ENCODE measurements at places on chromosomes 4 and X.

GRCh38 chr4:187256897-187257296 is 533.2 kb upstream of the FAT1 start:
- no peak for DNase-seq

GRCh38 chr4:1401409-1402020 is 4.7 kb downstream of the NKX1-1 start:
- DNase-seq: peak; percentile 50

DNA sequence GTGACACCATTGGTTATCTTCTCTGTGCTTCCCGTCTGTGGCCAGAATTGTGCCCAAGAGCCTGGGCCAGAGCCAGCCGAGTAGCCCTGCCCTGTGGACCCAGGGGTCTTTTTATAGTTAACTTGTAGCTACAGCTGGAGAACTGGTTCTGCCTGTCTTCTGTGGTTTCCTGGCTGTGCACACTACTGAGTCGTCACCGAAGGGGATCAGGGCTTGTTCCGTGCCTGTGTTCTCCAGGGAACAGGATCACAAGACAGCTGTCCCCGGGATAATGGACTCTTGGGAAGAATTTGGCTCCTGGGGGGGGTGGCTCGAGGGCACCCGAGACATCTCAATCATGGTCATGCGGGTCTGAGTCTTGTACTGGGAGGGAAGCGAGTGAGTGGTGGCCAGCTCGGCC is 22.1 kb upstream of the OPN1LW start:
- no peak for DNase-seq

- no peak for DNase-seq
These were observed 1381.5 kb upstream of the AGA start for GRCh38 chr4:178823673-178824295.

DNA sequence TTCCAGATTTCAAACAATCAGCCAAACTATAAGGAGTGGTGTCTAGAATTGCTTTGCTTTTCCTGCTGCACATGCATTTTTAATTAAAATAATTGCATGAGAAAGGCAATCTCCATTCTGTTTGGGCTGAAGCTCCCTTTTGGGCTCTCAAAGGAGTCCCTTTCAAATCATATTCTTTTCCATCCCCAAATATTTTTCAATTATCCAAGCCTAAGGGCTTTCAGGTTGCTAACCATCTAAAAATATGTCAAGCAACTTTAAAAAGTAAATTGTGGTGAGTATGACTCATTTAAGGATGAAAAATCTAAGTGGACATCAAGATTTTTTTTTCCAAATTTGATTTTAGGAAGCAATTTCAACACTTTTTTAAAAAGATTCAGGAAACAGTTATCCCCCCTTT is 28.4 kb downstream of the PIR start:
- DNase-seq: no peak

GRCh38 chrX:110178179-110178865 is 139.6 kb downstream of the AMMECR1 start:
- DNase-seq: no peak

DNA sequence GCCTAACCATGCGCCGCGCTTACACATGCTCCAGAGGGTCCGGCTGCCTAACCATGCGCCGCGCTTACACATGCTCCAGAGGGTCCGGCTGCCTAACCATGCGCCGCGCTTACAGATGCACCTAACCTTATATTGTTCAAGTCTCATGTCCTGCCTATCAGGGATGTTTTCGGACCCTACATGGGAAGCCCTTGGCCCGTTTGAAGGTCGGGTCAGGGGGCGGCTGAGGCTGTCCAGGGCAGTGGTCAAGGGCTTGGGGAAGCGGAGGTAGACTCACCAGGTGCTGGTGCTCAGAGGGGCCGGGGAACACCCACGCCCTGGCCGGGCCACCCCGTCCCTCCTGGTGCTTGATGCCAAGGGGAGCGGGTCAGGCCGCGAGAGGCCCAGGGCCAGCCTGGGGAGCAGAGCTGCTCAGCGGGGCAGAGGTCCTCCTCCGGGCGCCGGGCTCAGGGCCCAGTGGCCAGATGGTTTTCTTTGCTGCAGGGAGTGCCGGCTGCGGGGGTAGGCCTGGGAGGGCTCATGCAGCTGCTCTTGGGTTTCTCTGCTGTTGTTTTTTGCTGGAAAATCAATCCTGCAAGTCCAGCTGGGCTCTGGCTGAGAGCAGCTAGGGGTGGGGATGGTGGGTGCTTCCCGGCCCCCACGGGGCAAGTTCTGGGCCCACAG is 35.4 kb upstream of the SPON2 start:
- peak; percentile 58 for DNase-seq

GRCh38 chr4:112589206-112589605 is 47.5 kb downstream of the ZGRF1 start:
- no peak for DNase-seq

DNA sequence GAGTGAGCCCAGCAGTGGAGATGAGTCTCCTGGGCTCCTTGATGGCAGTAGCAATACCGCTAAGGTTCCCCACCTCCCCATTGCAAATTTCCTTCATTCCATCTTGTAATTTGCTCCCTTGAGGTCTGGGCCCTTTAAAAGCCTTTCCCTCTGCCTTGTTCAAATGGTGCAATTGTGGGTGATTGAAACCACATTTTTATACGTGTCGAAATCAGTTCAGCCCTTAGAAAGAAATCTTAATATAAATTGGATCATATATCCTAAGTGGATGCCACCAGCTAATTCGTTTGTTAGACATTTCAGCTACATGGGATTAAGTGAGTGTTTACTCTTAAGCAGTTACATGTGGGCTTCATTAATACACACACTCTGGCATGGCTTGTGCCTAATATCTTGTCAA is 68.6 kb downstream of the NHS start:
- no peak for DNase-seq

DNA sequence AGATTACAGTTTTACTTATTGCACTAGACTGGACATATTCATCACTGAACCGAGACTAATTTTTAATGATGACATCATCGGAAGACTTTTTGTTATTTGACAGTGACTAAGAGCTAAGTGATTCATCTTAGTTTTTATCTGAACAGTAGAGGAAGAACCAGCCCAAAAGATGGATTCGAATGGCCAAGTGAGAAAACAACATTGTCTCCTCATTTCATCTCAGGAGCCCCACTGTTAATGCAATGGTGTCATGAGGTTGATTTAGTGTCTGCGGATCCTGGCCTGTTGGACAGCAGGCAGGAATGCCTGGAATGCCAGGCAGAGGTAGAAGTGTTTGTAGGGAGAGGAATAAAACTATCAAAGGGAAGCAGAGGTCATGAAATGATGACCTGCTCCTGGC is 37.8 kb upstream of the HPF1 start:
- DNase-seq: no peak

GRCh38 chr4:67483868-67484602 is 61.3 kb downstream of the CENPC start:
- no peak for DNase-seq

GRCh38 chr4:54439831-54440243 is 210.7 kb downstream of the PDGFRA start:
- DNase-seq: no peak

GRCh38 chr4:76960014-76960413 is 10.5 kb downstream of the SEPTIN11 start:
- no peak for DNase-seq

DNA sequence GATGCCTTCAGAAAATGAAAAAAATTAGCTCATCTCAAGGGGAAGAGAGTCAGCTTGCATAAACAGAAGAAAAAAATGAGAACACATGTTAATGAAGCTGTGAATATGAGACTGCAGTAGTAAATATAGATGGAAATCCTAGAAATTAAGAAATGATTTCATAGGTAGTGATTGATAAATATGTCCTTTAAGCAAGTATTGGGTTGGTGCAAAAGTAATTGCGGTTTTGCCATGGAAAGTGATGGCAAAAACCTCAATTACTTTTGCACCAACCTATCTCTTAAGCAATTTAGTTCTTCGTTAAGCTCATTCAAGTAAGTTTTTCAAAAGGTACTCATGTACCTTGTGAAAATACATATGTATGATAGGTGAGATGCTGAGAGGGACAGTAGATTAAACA is 400.9 kb downstream of the SH2D1A start:
- DNase-seq: no peak

GRCh38 chr4:41323706-41324105 is 67.0 kb downstream of the UCHL1 start:
- no peak for DNase-seq

- DNase-seq: no peak
These were observed 62.5 kb upstream of the NFKB1 start for GRCh38 chr4:102438396-102439235.

DNA sequence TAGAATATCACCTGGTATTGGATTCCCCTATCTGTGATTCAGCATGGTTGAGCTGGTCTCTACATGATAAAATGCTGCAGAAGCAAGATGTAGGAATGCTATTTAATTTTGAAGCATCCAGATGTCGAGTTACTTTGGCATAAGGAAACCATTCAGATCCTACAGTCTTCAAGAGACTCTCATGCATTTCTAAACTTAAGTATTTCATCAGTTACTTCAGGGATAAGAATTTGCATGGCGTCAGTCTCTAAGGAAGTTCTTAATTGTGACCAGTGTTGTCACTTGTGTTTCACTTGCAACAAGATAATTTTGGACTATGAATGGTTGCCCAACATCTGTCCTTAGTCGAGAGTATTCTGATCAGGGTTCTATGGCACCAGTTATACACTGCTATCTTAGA is 192.4 kb downstream of the CCNG2 start:
- DNase-seq: no peak

DNA sequence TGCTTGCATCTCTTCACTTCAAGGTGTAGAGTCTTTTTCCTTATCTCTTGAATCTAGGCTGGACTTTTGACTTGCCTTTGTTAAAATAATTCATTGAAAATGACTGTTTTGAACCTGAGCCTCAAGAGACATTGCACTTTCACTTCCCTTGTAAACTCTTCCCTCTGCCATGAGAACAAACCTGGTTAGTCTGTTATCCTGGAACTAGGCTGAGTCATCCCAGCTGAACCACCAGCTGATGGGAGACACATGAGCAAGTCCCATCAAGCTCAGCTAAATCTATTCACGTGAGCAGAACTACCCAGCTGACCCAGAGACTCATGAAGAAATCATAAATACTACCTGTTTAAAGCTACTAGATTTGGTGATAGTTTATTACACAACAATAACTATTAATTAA is 202.3 kb upstream of the CENPE start:
- DNase-seq: no peak

GRCh38 chrX:145213504-145213903 is 33.8 kb upstream of the SPANXN1 start:
- no peak for DNase-seq

DNA sequence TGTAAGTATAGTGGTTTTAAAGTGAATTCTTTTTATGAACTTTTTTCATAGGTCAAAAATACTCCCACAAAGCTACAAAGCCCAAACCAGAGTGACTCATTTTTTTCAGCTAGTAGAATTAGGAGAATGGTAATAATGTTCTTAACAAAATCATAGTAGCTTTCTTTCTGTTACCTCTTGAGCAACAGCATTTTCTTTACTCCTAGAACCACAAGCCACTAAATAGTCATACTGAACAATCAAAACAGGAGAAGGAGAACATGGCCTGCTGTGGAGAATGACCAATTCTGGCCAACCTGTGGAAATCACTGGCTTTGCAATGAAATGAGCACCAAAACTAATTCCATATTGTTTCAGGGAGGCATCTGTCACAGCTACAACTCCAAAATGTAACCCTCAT is 112.9 kb downstream of the AMMECR1 start:
- DNase-seq: no peak

DNA sequence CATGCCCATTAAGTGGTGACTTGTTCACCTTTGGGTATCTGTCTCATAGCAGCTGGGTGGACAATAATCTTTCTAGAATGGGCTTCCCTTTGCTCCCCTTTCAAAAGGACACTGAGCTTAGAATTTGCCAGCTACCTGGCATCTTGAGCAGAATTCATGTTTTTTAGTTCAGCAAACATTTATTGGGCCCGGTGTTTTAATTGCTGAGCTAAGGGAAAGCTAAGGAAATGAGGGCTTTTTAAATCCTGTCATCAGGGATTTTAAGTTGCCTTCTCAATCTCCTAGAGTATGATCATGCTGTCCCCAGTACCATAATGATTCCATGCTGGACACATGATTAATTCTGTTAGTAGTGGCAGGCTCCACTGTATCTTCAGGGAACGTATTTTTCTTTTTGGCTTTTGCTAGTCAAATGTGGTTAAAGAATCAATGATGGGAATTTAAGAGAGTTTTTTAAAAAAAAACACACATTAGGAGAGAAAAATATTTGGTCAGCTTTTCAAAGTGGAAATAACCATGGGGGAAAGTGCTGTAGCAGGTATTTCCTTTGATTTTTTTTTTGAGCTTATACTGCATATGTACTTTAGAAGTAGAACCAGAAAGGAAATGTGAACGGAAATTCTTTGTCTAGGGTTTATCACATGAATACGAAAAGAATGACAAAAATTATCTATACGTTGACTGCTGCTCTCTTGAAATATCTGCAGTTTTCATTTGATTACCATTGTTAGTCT is 208.9 kb downstream of the CLCN4 start:
- no peak for DNase-seq

DNA sequence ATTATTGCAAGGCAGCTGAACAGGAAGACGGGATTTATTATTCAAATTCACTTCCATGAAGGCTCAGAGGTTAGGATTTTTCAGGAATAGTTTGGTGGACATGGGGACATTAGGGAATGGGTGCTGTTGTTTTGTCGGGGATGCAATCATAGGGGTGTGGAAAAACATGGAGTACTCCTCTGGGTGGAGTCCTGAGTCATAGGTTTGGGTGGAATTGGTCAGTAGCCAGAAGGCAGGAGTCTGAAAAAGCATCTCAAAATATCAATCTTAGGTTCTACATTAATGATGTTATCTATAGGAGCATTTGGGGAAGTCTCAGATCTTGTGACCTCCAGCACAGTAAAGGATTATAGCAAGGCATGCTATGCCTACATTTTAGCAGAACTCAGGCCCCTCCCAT is 14.5 kb upstream of the ETNPPL start:
- DNase-seq: no peak

GRCh38 chrX:133033010-133033409 is 63.9 kb downstream of the USP26 start:
- DNase-seq: no peak

- no peak for DNase-seq
These were observed 316.7 kb upstream of the DIPK2B start for GRCh38 chrX:45517090-45517973.

- no peak for DNase-seq
These were observed 1533.9 kb upstream of the PABPC4L start for GRCh38 chr4:135735512-135735911.

DNA sequence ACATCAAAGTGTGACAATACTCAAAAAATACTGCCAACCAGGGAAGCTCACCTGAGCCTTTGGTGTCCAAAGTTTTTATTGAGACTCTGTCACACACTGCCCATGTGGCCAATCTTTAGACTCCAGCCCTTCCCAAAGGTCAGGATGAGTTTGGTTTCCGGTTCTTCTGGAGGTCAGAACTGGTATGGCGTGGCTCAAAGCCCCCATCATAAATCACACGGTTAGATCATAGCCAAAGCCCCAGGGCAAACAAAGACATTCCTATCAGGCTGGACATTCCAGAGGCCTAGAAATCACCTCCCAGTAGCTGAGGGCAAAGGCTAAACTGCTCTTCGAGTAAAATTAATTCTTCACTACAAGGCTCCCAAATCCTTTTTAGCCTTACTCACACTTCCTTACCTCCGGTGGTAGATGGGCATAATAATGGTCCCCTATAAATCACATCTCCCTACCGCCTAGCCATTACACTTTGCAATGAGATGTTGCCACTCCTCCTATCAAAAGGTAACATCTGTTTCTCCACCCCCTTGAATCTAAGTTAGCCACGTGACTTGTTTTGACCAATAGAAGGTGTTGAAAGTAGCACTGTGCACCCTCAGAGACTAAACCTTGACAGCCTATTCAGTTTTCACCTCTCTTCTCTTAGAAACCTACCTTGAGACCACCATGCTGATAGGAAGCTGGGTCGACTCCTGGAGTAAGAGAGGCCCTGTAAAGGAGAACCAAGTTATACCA is 137.8 kb upstream of the DUSP21 start:
- no peak for DNase-seq

Measured in activated effector memory CD4-positive, alpha-beta T cell treated with anti-CD3 and anti-CD28 coated beads, Interleukin-2, amount 50 U/mL, for 16 hours (primary cell).